ENCODE measurements at places on chromosomes 7 and 10.

DNA sequence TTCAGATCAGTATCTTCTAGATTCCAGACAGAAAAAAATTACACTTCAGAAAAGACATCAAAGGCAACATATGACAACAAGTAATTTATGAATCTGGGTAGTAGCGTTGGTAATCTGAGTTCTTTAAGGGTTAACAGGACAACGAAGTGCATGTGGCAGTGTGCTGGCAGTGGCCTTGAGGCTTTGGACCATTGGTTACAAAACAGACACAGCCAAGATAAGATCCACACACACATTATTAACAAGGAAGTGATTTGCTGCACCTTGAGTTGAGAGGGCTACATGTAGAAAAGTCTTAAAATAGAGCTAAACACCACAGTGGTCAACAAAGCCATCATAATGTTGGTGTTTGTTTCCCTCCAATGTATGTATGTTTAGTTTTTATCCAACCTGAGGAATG lies 40.6 kb downstream of the AKR1D1 start:
- DNase-seq: no peak

DNA sequence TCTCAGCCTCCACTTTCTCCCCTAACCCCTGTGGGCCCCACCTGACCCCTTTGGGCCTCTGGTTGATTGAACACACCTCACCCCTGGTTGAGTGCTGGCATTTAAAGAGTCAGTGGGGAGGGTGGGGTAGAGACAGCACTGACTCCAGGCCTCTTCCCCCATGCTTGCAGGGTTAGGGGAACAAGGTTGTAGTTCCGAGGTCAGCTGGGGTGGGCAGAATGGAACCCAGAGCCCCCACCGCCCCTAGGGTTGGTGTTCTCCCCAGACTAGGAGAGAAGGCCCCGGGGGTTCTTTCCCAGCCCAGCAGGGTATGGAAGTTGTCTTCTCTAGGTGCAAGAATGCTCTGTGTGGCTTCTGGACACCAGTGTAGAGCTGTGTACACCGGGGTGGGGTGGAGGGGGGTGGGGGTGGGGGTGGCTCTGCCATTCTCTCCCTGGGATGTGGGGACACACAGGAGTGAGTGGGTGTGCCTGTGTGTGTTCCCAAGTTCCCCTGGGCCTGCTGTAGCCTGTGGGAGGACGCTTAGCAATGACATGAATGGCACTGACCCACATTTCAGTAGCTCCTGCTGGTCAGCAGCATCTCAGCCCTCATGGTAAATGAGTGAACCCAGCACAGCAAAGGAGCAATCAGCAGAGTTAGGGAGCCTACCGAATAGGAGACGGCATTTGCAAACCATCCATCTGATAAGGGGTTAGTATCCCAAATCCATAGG lies 33.6 kb downstream of the PRF1 start:
- DNase-seq: no peak

DNA sequence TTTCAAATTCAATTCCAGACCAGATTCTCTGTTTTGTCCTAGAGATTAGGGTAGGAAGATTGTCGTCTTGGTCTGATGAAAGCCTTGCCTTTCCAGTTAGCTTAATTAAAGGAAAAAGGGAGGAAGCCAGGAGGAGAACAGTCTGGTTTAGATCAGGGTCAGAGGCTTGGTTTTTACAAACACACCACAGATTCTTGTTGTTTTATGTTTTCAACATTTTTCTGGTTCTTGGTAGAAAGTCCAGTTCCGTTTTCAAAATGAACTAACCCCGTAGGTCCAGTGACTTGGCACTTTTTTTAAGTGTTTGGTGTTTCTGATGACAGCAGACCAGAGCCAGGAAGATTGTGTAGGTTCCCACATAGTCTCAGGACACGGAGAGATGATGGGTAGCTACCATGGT lies 167.1 kb upstream of the INHBA start:
- no peak for DNase-seq

DNA sequence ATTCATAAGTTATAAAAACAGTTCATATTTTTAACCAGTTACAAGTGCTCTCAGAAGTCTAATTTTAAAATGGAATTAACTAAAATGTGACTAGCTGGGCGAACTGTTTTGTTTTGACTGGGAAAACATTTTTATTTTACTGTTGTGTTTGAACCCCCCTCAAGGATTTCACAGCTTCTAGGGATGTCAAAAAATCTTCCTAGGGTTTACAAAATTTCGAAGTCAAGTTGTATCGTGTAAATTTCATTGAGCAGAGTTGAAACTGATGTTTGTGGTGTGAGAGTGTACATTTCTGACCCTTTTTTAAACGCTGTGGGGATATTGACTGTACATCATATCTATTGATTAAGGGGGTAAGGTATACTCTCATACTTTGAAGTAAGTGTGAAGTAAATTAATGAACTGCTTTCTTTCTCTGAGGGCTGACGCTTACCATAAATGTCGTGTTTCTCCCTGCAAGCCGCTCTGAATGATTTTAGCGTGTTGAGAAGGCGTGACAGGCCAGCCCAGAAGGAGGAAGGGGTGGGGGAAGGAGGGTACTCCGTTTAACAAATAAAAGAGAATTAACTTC lies 1.8 kb upstream of the SP8 start:
- no peak for DNase-seq

DNA sequence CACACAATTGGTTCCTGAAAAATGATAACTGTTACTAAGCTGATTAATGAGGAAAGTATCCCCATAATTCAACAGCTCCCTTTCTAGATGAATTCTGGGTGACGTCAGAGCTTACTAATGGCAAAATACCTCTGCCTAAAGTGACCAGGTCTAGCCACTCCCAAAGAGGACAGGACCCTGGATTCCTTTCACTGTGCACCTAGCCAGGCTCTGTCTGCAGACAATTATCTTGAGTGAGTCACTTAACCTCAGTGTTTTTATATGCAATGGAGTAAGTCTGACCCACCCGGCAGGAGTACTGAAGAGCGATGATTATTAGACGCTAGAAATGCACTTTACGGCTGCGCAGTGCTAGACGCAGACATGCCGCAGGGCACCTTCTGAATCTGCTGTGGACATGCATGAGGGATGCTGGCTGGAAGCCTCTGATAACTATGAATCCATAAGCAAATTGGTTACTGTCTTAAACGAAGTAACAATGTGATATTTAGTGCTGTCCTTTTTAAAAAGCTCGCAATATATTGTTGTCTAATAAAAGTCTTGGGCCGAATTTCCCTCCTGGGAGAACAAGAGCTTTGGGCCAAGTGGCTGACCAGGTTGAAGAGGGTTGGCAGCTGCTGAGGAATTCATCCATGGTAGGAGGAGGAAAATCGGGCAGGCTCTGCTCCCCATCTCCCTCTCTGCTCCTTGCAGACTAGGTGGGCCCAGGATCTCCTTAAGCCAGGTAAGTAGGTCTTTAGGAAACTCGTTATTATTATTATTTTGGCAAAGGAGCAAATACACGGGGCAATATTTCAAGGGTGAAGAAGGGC lies 4.6 kb upstream of the INPP5A start:
- no peak for DNase-seq

GRCh38 chr7:158110034-158110590 lies 477.5 kb downstream of the PTPRN2 start:
- no peak for DNase-seq

Data from mesothelial cell of epicardium (in vitro differentiated cells).